NCI-H1436 (cell line): ENCODE measurements at places on chromosomes 7 and 10.

GRCh38 chr7:46811529-46811928 is 770.4 kb downstream of the TNS3 start:
- DNase-seq: no peak

GRCh38 chr10:130656582-130657133 is 520.5 kb downstream of the GLRX3 start:
- DNase-seq: no peak

- DNase-seq: no peak
These were observed 74.4 kb upstream of the PAX2 start for GRCh38 chr10:100670828-100671479.

DNA sequence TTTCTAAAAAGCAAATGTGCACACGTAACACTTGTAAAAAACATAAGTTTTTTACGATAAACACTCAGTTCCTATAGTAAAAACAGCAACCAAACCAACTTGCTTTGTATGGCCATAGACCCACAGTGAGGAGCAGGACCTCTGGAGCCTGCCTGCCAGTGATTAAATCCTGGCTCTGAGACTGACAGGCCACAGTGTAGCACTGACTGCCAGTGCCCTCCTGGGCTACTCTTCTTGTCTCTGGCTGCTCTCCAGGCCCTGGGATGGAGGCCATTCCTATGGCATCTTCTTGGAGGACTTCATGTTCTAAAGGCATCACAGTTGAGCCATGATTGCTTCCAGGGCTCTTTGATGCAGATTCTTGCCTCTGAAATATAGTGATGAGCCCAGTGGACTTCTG is 22.7 kb upstream of the TMEM254 start:
- no peak for DNase-seq

DNA sequence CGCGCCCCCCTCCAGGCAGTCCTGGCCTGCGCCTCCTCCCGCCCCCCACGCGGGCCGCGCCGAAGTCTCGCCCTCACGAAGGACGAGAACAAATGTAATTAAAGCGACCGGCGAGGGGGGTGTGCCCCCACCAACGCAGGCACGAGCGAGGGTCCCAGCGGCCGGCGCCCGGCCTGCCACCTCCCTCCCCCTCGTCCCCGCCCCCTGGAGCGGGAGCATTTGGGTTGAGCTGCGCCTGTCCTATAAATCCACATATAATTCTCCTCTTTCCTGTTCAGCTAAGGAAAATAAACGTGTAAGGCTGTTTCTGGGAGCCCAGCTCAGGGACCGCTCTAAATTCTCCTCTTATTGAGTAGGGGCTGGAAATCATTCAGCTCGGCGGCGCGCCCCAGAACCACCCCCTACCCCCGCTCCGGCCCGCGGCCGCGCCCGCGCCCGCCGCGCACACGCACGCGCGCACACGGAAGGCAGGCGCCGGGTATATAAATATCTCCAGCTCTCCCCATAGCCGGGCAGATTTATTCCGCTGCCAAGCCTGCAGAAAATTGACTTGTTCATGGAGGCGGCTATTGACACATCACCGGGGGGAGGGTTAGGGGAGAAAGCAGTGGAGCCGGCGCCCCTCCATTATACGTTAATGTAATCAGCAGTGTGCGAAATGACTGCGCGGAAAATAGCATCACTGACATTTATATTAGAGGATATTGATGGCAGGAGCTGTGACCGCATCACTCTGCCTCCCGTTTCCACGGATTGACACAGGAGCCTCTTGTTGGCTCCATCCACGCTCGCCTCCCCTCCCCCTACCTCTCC is 61.6 kb upstream of the BTRC start:
- peak; percentile 58 for DNase-seq

DNA sequence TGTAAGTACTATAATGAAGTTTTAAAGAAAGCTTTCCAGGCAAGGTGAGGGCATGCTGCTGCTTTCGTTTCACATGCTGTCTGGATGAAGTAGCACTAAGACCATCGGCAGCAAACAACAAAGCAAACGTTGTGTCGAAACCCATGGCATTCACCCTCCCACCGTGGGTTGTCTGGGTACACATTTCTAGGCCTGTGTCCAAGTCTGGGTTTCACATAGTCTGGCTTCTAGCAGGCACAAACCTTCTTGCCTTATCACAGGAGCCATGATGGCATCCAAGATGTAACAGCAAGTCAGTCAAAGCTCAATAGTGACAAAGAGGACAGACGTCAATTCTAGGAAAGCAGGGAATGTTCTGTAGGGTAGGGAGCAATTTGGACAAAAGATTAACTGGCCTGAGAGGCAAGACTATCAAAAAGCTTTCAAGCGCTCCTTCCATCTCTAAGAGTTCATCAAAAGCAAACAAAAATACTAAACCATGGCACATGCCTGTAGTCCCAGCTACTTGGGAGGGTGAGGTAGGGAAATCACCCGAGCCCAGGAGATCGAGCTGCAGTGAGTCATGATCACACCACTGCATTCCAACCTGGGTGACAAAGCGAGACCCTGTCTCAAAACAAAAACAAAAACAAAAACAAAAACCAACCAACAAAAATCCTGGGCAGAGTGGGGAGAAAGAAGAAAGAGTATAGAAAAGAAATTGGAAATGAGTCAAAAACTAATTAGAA is 42.7 kb downstream of the PAXIP1 start:
- DNase-seq: no peak

DNA sequence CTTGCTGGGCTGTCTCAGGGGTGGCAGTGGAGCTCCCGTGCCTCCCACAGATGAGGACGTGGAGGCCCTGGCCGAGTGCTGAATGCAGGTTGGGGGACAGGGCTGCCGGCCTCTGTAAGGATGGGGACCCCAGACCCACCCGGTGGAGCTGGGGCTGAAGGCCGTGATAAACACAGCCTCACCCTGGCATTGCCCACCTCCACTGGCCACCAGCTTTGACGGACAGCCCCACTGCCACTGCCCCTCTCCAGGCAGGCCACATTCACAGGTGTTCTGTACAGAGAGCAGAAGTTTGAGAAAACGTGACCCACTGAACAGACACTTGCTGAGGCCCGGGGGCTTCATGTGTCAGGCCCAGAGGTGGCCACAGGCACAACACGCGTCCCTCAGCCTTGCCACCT is 126.2 kb downstream of the LHPP start:
- DNase-seq: no peak

DNA sequence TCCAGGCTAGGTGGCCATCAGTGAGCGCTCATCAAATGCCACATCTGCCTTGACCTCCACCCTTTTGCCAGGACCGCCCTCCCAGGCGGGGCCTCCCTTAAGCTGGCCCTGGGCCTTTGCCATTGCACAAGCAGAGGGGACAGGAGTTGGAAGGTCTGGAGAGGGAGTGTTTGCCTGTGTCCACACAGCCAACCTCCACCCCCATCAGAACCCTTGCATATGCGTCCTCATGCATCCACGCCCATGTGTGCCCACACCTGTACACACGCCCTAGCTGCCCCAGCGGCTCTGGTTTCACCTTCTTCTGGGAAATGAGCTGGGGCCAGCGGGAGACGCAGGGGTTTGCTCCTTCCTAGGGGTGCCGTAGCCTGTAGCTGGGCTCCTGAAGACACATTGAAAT is 64.0 kb downstream of the NEURL1 start:
- DNase-seq: no peak
